ENCODE measurements at places on chromosomes 5 and 9.

- DNase-seq: no peak
Observed at GRCh38 chr5:83472213-83472507, 616 bp downstream of the VCAN start.

GRCh38 chr5:96829297-96829696, 21.6 kb upstream of the ERAP1 start:
- no peak for DNase-seq

DNA sequence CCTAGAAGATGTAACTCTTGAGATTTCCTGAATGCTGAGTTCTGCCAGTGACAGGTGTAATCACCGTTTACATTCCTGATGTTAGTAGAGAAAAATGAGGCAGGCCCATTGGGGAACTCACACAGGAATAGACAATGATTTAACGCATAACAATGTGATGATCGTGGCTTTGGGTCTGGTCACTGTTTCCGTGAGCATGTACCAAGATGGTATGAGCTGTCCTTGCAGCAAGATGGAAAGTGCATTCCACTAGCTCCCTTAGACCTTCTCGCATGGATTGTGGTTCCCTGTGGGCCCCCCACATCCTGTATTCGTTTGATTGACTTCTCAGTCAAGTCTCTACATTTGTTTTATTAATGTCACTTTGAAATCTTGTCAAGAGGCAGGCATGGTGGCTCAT, 124.0 kb upstream of the DAP start:
- DNase-seq: peak; percentile 83

GRCh38 chr9:87276851-87277261, 220.8 kb upstream of the DAPK1 start:
- peak; percentile 76 for DNase-seq

GRCh38 chr9:22813529-22813928, 366.9 kb downstream of the DMRTA1 start:
- DNase-seq: peak; percentile 4

DNA sequence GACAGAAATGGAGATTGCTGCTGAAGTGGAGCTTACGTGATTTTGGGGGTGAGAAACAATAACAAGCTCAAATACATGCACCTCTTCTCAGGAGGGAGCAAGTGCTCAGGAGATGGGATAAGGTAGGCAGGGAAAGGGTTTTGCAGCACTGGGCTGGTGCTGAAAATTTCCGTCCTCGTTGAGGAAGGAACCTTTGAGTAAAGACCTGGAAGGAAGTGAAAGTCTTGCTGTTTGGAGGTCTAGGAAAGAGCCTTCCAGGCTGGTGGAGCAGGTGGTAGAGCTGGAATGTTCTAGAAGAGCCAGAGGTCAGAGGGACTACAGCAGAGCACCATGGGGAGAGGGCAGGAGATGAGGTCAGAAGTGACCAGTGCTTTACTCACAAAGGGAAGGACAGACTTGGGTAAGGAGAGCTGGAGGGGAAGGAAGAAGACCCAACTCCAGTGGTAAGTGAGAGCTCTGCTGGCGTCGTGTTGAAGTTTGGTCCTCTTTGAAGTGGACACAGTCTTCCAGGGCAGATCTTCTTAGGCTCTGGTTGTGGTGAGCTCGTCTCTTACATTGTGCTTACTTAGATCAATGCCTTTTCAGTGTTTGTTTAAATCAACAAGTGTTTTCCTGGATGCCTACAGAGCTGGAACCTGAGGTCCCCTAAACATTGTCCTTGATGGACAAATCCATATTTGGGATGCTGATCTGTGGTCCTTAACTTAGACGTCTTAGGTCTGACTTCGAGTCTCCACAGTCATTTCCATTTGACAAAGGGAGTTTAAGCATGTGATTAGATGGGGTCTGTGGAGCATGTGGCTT, 21.0 kb downstream of the ANKRD33B start:
- no peak for DNase-seq

DNA sequence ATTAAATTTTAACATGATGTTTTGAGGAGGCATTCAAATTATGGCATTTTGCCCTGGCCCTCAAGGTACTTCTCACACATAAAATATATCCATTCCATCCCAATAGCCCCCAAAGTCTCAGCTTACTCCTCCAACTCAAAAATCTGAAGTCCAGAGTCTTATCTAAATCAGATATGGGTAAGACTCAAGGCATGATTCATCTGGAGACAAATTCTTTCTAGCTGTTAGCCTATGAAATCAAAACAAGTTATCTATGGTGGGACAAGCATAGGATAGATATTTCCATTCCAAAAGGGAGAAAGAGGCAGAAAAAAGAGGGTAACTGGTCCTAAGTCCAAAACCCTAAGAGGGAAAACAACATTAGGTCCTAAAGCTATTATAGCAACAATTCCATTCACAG, 408.4 kb downstream of the ZNF608 start:
- peak; percentile 42 for DNase-seq

- no peak for DNase-seq
Observed at GRCh38 chr9:104173067-104173466, 79.0 kb downstream of the SMC2 start.

- no peak for DNase-seq
Observed at GRCh38 chr5:172171118-172171517, 16.9 kb downstream of the STK10 start.
